Nucleus accumbens (tissue), 56 donors: ENCODE measurements at places on chromosomes 7 and 10.

- no peak for DNase-seq
Measured at GRCh38 chr10:67401711-67402110, 294.3 kb downstream of the CTNNA3 start.

GRCh38 chr7:92425311-92425947 is 21.9 kb upstream of the GATAD1 start:
- no peak for DNase-seq

GRCh38 chr10:99427566-99428190 is 2.7 kb downstream of the GOT1 start:
- no peak for DNase-seq

DNA sequence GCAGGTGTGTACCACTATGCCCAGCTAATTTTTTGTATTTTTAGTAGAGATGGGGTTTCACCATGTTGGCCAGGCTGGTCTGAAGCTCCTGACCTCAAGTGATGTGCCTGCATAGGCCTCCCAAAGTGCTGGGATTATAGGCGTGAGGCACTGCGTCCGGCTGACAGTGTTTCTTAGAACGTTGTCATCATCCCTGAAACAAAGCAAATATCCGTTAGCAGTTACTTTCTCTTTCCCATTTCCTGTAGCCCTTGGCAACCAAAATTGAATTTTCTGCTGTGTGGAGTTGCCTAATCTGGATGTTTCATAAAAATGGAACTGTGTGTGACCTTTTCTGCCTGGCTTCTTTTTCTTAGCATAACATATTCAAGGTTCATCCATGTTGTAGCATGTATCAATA is 22.4 kb downstream of the ZNF33A start:
- DNase-seq, result no peak

DNA sequence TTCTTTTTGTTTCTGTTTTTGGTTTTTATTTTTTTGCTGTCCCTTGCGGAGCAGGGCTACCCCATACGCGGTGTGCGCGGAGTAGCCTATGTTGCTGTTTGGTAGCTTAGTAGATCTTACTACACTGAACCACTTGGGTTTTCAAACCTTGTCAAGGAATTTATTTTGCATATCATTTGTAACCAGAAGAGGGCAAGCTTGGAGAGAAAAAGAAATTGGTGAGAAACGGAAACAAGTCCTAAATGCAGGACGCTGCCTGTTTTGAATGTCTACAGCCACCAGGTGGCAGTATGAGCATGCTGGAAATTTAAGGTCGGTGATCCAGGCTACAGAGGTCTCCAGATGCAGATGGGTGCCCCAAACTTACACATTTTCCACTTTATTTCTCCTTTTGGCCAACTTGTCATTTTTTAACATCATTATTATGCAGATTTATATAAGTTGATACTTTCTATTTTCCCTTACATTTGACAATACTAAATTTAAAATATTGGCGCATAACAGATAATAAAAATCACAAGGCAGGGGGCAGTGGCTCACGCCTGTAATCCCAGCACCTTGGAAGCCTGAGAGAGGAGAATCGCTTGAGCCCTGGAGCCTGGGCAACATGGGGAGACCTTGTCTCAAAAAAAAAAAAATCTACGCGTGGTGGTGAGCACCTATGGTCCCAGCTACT is 15.3 kb upstream of the TRA2A start:
- peak; percentile 67 for DNase-seq

- DNase-seq, result no peak
Measured at GRCh38 chr10:5915451-5915850, 25.4 kb downstream of the FBH1 start.

- DNase-seq, result no peak
Measured at GRCh38 chr10:32963096-32963495, 5.1 kb upstream of the ITGB1 start.

GRCh38 chr10:113753020-113753692 is 1.7 kb downstream of the PLEKHS1 start:
- DNase-seq, result no peak

DNA sequence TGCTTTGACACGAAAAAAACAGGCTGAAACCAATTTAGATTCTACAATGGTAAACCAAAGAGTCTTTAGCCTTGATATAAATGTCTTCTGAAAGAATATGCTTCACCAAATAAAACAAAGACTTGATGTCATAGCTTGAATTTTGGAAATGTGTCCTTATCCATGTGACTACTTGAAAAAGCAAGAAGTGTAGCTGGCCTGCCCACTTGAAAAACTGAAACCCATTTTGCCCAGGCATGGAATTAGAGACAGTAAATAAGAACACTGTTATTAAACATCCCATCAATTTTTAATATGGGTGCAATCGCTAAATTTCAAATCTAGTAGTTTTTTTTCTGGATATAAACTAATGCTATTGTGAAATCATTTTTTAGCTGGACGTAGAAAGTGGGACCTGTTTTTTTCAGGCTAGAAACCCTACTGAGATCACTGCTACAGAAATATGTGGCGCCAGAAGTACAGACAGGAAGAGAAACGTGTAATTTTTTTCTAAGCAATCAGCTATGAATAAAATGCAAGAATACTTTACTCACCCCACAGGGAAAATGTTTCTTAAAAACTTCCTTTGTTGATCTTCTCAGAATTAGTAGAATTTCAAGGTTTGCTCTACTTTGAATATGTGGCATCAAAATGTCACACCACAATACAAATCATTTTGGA is 56.7 kb downstream of the PIP4K2A start:
- no peak for DNase-seq

- no peak for DNase-seq
Measured at GRCh38 chr10:71475243-71475871, 78.6 kb downstream of the CDH23 start.

- no peak for DNase-seq
Measured at GRCh38 chr7:53458636-53459035, 423.2 kb downstream of the POM121L12 start.

DNA sequence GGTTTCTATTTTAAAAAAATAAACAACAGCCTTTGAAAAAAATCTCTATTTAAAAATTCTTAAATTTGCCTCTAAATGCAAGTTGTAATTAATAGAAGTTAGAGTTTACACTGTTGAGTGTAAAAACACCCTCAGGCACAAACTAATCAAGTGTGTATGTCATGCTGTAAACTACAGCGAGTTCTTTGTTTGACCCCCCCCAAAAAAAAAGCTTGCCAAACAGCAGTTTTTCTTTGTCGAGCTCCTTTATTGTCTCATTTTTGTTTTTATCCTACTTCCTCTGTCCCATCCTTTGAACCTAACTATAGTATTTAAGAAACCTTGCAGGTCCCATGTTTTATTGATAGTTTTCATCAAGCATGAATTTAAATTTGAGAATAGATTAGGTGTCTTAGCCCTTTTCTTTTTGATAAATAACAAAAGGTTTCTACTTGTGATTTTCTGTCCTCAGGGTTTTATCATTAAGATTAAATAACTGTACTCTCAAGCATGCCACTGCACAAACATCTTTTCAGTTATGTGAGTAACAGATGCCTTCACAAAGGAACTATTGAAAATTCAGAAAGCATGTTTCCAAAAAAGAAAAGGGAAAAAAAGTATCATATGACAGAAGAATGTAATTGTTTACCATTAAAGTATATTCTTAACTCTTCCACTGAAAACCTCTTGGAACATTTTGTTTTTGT is 176.0 kb downstream of the ARID5B start:
- no peak for DNase-seq

- DNase-seq, result no peak
Measured at GRCh38 chr7:816751-817671, 15.3 kb upstream of the SUN1 start.

- DNase-seq, result no peak
Measured at GRCh38 chr7:133562621-133563020, 309.7 kb downstream of the EXOC4 start.

GRCh38 chr10:122054048-122055025 is 65.4 kb downstream of the TACC2 start:
- no peak for DNase-seq

DNA sequence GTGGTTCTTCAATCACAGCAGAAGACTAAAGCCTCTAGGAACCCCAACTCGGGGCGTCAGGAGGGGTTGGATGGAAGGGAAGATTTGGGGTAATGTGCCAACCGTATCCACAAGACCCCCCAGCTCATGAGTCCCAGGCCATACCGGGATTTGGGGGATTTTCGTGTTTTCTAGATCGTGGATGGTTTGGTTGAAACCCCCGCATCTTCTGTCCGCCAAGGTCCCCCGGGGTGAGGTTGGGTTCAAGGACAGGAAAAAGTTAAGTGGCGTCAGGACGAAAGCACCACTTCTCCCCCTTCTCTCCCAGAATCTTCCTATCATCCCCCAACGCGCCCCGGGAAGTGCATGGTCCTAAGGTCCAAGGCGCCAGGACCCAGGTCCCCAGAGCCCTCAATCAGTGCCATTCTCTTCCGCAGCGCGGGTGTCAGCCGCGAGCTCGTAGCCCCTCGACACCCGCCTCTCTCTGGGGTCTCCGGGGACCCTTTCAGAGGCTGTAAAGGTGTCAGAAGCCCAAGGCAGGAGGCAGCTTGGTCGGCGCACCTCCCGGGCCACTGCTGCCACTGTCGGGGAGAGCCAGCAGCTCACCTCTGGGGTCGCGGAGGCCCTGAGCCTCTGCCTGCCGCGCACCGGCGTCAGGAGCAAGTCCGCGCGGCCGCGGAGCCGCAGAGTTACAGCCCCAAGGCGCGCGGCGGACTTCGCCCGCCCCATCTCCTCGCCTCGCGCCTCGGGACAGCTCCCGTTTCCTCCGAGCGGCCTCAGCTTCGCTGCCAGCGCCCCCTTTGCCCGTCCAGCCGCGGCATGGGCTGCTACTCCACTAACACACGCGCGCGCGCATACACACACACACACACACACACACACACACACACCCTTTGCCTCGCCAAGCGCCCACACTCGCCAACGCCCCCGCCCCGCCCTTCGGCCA is 1.5 kb downstream of the MKX start:
- DNase-seq, result no peak

DNA sequence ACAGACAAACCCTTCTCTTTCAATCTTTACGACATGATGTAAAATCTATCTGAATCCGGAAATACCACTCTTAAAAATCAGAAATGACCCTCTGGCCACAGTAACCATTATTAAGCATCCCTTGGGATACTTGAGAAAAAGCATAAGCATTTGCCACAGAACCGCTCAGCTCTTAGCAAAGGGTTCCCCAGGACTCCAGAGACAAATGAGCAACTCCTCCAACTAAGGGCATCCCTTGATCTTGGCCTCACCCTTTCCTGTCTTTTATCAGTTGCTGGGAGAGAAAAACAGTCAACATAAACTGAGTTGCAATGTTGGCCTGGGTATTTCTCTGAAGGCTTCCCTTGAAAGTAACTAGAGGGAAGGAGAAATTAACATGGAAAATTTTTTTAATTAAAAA is 3.5 kb downstream of the PDLIM1 start:
- DNase-seq, result no peak

GRCh38 chr7:44650772-44651171 is 44.3 kb downstream of the OGDH start:
- no peak for DNase-seq

DNA sequence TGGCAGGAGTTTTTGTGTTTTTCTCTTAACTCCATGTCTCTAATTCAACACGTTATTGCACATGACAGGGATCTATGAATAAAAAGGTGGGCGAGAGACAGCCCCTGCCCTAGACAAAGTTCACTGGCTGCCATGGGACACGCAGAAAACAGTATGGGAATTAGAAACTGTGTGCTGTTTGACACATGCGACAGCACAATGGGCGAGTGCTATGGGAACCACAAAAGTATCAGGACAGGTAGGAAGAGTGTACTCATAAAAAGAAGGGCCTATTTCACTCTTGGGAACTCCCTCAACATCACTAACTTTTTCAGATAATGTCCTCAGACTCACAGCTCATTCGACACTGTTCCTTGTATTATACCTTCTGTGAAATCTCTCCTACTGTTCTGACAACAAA is 45.7 kb downstream of the MINDY3 start:
- DNase-seq, result no peak

DNA sequence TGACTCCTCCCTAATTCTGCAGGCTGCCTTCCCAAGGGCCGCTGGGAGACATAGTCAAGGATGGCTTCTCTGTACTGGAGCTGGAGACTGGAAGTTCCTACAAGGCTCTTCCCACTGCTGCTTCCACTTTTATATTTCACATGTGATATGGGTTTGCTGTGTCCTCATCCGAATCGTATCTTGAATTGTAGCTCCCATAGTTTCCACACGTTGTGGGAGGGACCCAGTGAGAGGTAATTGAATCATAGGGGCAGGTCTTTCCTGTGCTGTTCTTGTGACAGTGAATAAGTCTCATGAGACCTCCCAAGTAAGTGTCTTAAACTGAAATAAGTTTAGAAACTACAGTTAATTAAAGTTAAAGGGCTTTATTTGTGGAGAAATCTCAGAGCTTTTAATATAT is 47.0 kb upstream of the BICC1 start:
- no peak for DNase-seq

DNA sequence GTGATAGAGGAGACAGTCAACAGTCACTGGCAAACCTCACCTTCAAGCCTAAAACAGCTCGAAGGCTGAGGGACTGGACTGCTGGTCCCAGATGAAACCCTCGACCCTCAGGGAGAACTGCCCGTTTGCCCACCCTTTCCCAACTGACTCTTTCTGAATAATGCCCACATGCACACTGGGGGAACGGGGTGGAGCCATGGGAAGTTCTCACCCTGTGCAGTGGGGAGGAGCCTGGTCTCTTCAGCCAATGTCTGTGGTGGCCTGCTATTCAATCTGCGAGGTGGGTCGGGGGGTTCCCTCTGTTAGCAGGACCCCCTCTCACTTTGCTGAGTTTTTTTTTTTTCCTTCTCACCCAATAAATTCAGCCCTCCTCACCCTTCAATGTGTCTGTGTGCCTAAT is 14.5 kb downstream of the TOMM7 start:
- no peak for DNase-seq

DNA sequence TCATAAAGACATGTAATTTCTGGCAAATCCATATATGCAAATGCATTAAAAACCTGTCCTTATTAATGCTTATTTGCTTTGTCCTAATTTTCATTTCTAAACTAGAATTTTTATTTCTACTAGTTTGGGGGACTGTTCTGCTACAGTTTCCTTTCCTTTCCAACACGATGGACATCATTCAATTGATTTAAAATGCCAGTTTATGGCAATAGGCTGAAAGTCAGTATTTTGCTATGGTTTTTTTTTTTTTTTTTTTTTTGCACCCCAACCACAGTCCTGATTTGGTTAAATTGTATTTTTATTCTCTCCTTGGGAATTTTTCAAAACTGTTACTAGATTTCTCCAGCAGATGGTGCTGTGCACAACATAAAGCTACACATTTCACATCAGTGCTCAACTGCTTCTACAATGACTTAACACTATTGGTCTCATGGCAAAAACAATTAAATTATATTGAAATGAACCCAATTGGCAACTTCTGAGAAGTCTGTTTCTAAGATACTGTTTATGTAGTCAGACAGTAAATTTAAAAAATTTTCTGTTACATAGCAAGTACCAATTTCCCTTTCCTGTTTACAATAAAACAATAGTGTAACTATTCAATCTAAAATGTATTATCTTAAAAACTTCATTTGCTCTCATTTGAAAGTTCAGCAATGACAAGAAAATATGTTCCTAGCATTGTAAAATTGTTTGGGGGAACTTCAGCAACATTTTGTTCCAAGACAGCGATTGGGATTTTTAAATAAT is 193.8 kb upstream of the CCDC6 start:
- DNase-seq, result no peak

- DNase-seq, result no peak
Measured at GRCh38 chr7:32658034-32658433, 162.7 kb downstream of the AVL9 start.

GRCh38 chr10:59180689-59181270 is 4.3 kb downstream of the PHYHIPL start:
- DNase-seq, result no peak

- no peak for DNase-seq
Measured at GRCh38 chr10:24998044-24998443, 17.9 kb downstream of the ENKUR start.

GRCh38 chr10:96271016-96271815 is at the start of gene BLNK:
BLNK (minus strand) TSS chr10:96271569; CDS start chr10:96271398, 171 bp downstream.
- peak; percentile 11 for DNase-seq

GRCh38 chr10:125708971-125709503 is 10.5 kb upstream of the EDRF1 start:
- no peak for DNase-seq
